Ammon's horn (tissue), 1 donor: ENCODE measurements at places on chromosomes 6 and 20.

GRCh38 chr6:98716341-98716740, 118.0 kb upstream of the POU3F2 start:
- no peak for DNase-seq

GRCh38 chr6:4849226-4850022, 73.2 kb downstream of the CDYL start:
- no peak for DNase-seq

DNA sequence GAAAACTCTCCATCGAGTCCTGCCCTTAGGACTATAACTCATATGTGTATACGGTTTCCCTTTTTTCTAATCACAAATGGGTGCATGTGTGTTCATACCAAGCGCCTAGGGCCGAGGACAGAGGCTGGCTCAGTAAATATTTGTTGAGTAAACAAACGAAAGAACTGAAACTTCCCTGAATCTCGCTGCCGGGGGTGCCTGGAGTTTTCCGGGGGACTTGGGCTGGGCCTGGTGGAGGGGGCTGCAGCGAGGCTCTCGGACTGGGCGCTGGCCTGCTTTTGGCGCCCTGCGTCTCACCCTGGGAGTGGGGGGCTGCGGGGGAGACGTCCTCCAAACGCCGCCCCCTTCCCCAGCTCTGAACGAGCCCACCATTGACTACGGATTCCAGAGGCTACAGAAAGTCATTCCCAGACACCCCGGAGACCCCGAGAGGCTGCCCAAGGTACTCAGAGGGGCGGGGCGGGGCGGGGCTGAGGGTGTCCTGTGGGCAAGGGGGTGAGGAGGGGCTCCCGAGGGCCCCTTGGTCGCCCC, 49.0 kb downstream of the CPXM1 start:
- no peak for DNase-seq

DNA sequence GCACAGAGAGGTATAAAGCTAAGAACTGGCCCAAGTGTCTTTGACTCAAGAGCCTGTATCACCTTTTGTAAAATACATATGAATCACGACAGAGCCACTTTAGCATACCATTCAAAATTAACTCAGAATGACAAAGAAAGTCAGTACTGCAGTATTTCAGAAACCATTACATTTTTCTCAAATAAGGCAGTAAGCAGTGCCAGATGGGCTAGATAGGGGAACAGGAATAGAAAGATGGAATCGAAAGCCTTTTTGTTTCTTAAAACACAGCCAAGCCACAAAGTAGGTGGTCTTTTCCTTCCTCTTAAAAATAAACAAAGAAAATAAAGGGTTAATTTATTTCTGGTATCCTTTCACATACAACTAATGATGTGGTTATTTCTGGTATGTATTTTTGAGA, 10.3 kb downstream of the CLDN20 start:
- no peak for DNase-seq

DNA sequence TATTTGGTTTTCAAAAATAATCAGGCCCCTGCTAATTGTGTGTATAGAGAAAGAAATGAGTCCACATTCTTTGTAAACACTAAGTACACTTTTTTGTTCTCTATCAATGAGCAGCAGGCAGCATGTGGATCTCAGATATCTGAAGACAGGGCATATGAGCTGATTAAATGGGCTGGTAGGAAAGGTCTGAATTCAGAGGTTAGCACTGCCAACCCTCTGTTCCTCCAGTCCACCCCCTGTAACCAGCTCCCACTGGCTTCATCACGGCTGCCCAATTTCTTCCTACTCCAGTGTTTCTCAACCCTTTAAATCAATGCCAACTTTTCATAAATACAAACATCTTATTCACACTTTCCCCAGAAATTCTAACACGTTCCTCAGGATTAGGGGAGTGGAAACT, 128.5 kb downstream of the TPBG start:
- no peak for DNase-seq

GRCh38 chr6:149166336-149166735, 151.2 kb upstream of the TAB2 start:
- no peak for DNase-seq

DNA sequence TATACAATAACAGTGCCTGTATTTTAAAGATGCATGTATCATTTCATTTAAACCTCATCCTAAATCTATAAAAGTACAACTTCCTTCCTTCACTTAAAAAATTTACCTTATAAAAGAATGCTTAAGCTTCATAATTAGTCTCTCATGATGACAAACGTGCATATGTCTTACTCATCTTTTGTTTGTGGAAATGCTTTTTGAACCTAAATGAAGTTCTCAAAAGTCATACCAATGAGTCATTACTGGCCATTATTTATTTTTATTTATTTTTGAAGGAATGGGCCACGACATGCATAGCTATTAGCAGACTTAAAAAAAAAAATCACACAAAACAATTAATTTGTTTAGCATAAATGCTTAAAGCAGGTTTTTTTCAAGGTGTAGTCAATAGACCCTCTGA, 3.7 kb downstream of the TFB1M start:
- no peak for DNase-seq

DNA sequence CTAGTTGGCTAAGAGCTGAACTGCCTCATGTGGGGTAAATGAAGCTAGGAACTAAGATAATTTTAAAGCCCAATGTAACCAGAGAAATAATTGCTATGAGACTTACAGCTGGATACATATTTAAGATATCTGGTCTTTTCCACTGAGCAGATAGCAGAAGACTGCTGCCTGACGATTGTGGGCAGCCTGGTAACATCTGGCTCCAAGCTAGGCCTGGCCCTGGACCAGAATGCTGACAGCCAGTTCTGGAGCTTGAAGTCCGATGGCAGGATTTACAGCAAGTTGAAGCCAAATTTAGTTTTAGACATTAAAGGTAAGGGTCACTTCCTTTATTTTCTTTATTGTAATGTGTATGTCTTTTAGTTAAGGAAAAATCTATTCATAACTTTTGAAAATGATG, 65.7 kb downstream of the RTN4IP1 start:
- DNase-seq, result no peak

GRCh38 chr6:145904391-145904790, 59.8 kb downstream of the SHPRH start:
- peak; percentile 29 for DNase-seq

GRCh38 chr6:14353798-14354197, 236.2 kb downstream of the CD83 start:
- no peak for DNase-seq

GRCh38 chr20:24937579-24937978, 11.5 kb upstream of the CST7 start:
- DNase-seq, result no peak

GRCh38 chr6:37550191-37550831, 50.6 kb upstream of the CCDC167 start:
- no peak for DNase-seq

GRCh38 chr6:12654514-12654913, 62.1 kb upstream of the PHACTR1 start:
- DNase-seq, result no peak

GRCh38 chr20:20024942-20025341, 7.8 kb downstream of the NAA20 start:
- DNase-seq, result no peak

DNA sequence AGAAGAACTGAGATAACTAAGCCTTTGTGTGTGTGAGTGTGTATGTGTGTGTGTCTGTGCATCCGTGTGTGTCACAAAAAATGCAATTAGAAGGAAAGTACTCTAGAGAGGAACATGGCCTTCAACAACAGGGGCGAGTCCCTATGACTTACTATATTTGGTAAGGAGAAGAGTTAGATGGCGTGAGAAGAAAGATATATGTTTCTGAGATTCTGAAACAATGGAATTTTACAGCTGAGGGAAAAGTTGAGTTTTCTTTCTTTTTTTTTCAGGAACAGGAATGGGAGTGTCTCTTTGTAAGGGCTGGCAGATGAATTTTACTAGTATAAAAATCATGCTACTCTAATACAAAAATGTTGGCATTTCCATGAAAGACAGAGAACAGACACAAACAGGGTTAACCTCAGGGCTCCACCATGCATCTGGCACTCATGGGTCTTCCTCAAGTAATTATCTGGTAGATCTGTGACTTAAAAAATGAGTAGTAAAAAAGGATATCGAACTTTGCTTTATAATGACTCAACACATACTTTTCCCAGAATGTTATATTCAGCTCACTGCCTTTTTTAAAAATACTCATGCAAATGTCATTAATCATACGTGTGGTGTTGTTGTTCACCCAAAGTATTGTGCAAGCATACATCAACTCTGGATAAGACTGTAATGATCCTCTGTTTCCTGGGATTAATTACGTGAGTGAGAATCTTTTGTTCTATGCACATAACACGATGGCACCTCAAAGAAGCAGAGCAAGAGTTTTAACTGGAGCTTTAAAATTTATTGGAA, 12.8 kb upstream of the SASH1 start:
- no peak for DNase-seq

DNA sequence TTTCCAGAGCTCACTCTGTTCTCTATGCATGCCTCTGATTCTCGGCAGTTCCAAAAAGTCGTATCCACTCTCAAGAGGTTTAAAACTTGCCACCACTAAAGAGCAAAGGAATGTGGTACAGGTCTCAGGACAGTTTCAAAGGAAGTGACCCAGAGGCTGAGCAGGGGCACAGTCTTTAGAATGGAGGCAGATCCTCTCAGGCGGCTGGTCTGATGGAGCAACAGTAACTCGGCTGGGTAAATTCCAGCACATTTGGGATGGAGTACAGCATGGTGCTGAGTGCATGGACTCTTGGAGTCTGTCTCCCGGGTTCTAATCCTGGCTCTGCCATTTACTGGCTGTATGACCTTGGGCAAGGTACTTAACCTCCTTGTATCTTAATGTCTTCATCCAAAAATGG, 88.1 kb upstream of the BACH2 start:
- DNase-seq, result no peak

- DNase-seq, result no peak
Observed at GRCh38 chr20:35489717-35490116, 34.3 kb downstream of the CEP250 start.

GRCh38 chr6:33392595-33392948, 949 bp downstream of the KIFC1 start:
- no peak for DNase-seq

DNA sequence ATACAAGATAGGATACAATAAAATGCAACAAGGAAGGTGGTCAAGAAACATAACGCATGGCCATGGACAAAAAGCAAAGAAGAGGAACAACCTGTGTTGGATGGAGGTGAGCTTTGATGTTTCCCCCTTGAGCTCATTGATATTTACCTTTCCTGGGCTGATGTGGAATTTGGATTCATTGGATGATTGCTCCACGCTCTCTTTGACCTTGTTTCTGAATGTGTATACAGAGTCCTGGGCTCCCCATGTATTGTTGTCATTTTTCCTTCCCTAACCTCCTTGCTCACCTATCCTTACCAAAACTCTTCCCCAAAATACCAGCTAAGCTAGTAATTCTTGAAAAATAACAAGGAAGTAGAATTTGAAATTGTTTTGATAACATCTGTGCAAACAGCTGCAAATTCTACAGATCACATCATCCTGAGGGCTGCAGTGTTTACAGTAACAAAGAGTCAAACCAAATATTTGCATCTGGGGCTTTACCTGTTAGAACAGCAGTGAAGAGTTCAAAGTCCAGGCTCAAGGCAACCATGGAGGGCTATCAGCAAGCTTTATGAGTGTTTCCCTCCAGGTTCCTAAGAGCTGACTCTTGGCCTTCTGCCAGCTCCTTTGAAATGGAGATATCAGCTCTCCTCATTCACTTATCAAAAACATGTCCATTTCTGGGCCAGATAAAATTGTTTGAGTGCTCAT, 214.3 kb upstream of the MARCKS start:
- no peak for DNase-seq

GRCh38 chr6:43128926-43129325, 42.1 kb upstream of the SRF start:
- no peak for DNase-seq

DNA sequence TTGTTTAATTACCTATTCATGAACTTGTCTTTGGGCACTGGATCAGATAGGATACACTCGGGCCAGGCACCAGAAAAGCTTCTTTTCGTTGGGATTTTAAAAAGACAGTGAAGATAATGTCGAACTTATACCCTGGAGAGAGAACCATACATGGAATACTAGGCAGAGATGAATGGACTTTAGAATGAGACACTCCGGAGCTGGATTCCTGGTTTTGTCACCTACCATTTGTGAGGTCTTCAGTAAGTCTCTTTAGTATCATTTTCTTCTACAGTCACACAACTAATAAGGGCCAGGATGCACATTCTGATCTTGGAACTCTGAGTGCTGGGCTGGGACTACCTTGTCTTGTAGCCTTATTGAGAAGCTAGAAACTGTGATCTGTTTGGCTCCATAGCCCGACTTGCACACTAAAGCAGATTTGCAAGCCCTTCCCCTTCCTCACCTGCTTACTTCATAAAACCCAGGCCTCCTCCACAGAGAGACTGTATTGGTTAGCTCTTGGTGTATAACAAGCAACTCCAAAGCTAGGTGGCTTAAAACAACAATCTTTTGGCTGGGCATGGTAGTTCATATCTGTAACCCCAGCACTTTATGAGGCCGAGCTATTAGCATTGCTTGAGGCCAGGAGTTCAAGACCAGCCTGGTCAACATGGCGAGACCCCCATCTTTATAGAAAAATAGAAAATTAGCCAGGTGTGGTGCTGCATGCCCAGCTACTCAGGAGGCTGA, 7.4 kb upstream of the IFT52 start:
- no peak for DNase-seq

DNA sequence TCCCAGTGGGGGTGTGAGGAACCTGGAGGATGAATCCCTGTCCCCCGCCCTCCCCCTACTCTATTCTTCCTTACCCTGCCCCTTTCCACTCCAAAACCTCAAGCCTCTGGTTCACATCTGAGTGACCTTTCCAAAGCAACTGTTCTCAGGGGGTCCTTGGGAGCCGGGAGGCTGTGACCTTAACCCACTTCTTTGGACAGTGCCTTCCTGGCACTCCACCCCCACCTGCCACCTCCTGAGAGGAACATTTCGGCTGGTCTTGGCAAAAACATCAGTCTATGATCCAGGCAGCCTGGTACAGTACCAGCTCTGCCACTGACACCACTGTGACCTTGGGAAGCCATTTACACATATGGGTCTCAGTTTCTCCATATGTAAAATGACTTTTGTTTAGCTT, 121.7 kb downstream of the MRPL14 start:
- DNase-seq, result no peak

DNA sequence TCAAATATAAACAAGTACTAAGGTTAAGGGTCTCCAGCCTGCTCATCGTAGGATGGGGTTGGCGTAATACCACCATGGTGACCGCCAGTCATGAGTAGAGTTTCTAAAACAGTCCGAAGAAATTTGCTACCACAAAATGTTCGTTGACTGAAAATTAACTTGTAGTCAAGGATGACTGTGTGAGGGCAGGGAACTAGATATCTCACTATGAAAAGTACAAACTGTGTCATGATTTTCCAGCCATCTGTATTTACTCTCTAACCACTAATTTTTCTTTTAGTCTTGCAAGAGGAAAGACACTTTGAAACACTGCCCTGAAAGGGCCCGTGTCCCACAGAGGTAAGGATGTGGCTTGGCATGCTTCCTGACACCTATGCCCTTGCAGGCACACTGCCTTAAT, 99.7 kb downstream of the IRF4 start:
- no peak for DNase-seq

- peak; percentile 79 for DNase-seq
Observed at GRCh38 chr6:29705389-29706231, 17.6 kb upstream of the HLA-F start.

DNA sequence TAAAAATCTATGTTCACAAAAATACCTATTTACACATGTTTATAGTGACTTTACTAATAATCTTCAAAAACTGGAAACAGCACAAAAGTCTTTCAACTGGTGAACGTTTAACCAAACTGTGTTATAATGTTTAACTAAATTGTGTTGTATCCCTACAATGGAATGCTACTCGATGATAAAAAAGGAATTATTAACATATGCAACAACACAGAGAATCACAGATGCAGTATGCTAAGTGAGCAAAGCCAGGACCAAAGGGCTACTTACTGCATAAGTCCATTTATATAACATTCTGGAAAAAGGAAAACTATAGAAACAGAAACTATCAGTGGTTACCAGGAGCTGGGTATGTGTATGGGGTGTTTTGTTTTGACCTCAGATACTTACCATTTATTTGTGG, 602.2 kb upstream of the BTBD3 start:
- no peak for DNase-seq
